Aorta (tissue), 5 donors: ENCODE measurements at places on chromosomes 5 and 9. TPM values are rescaled to one million over a fixed set of nuclear protein-coding genes. Genes with fewer than 3 reads are reported as not detected.

The CAMK4 gene
- total RNA-seq = 0.90 TPM

The PBX3 gene
- 44.7 TPM for total RNA-seq

GRCh38 chr5:96247708-96248107 lies 185.3 kb downstream of the PCSK1 start:
- no peak for DNase-seq

DNA sequence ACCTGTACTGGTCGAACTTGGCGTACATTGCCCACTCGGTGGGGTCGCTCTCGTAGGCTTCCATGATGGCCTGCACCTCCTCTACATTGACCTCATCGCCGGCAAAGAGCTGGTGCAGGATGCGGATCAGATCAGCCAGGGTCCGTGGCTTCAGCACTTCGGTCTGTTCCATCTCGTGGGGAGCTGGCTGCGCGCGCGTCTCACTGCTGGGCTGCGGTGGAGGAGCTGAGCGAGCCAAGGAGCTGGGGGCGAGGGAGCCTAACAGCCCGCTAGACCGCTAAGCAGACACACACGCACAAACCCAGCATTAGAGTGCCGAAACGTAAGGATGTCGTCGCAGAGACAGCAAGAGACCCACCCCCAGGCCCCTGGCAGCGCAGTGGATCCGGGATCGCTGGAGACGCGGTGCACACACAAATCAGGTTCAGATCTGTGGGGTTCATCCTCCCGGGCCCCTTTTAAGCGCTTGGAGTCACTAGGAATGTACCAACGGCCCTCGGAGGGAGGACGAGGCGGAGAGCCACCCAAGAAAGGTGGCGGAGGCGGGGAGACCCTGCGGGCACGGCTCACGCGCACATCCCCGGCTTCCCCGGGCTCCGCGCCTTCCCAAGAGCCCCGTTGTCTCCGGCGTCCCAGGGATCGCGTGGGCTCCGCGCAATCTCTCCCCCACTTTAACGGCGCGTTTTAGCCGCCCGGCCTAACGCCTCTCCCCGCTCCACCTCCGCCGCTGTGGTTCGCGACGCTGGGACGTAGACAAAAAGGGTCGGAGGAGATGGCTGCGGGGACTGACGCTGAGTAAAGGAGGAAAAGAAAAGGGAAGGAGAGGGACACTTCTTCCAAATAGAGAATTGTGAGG lies at the start of gene CDO1:
Gene CDO1, minus strand, starts transcription at position 434 of the 856 bp plus-strand sequence. Its CDS starts 262 bp downstream, at position 172.
- peak; percentile 77 for DNase-seq
